Ovary (tissue), 10 donors: ENCODE measurements at places on chromosomes 11 and 22. TPM values are rescaled to one million over a fixed set of nuclear protein-coding genes. Genes with fewer than 3 reads are reported as not detected.

The DRD4 gene
- polyA plus RNA-seq: not detected

The AAMDC gene
- 77.6 TPM for polyA plus RNA-seq

The SLC5A1 gene
- polyA plus RNA-seq: 0.05 TPM

The ELFN2 gene
- 0.05 TPM for polyA plus RNA-seq

The C11orf91 gene
- not detected for polyA plus RNA-seq

The VPREB1 gene
- not detected for polyA plus RNA-seq

The MMP8 gene
- not detected for polyA plus RNA-seq

The B4GAT1 gene
- polyA plus RNA-seq: 54.2 TPM

The BTG4 gene
- not detected for polyA plus RNA-seq

The SCUBE2 gene
- polyA plus RNA-seq: 8.2 TPM

The C1QTNF4 gene
- not detected for polyA plus RNA-seq

The DRD2 gene
- 0.07 TPM for polyA plus RNA-seq

The LDLRAD3 gene
- polyA plus RNA-seq: 17.1 TPM

The OR8D4 gene
- not detected for polyA plus RNA-seq

The TBX10 gene
- polyA plus RNA-seq: not detected

The PATE4 gene
- not detected for polyA plus RNA-seq

The MYEOV gene
- 0.21 TPM for polyA plus RNA-seq

The MS4A12 gene
- polyA plus RNA-seq: not detected

The MSANTD4 gene
- polyA plus RNA-seq: 12.1 TPM
